Central memory CD8-positive, alpha-beta T cell (primary cell): ENCODE measurements at places on chromosomes 5 and 9.
A peak's percentile ranks its signal among the peaks of the same experiment; 100 is the strongest.

DNA sequence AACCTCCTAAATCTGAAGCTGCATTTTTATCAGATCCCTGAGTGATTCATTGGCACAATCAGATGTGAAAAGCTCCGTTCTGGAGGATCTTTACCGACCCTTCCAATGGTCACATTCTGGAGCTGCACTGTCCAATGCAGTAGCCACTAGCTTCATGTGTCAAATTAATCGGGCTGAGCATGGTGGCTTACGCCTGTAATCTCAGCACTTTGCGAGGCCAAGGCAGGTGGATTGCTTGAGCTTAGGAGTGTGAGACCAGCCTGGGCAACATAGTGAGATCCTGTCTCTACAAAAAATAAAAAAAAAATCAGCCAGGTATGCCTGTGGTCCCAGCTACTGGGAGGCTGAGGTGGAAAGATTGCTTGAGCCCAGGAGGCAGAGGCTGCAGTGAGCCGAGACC lies 3.7 kb downstream of the IL17B start:
- no peak for DNase-seq

GRCh38 chr9:117624106-117624505 lies 80.1 kb upstream of the TLR4 start:
- DNase-seq = no peak

- peak; percentile 38 for DNase-seq
Observed at GRCh38 chr5:172766287-172767108, 4.5 kb downstream of the DUSP1 start.

DNA sequence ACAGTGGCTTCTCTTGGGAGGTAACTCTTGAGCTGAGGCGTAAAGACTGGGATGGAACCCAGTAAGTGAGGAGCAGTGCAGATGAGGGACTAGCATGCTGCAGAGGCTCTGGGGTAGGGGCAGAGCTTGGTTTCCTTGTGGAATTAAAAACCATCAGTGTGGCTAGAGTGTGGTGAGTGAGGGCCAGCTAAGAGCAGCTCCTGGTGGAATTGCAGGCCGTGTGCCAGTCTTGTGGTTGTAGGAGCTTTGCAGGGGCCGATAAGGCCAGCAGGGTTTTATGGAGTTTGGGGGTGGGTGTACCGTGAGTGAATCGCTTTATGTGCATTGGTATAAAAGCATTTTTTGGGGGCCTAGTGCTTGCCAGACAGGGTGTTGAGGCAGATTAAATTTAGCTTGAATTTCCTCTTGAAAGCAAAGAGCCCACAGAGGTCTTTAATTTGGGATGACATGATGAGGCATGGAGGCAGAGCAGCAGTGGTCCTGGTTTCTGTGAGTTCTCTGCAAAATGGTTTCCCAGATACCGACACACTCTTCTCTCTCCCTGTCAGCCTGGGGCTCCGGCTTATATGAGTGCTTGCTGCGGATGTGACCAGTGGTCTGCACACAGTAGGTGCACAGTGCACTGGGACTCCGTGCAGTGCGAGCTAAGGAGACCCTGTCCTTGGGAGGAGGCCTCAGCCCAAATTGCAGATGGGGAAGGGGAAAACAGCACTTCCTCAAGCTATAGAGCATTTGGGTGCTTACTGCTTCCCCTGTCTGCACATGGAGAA lies 176.4 kb upstream of the PITX1 start:
- DNase-seq = no peak

- DNase-seq = no peak
Observed at GRCh38 chr5:151155775-151156506, 1.6 kb downstream of the ANXA6 start.

DNA sequence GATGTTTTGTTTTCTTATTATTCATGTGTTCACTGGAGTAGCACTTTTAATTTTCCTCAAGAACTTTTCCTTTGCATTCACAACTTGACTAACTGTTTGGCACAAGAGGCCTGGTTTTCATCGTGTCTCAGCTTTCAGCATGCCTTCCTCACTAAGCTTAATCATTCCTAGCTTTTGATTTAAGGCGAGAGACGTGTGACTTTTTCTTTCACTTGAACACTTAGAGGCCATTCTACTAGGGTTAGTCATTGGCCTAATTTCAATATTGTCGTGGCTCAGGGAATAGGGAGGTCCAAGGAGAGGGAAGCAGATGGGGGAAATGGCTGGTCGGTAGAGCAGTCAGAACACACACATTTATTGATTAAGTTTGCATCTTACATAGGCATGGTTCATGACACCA lies 94.0 kb downstream of the ZNF462 start:
- DNase-seq = no peak

DNA sequence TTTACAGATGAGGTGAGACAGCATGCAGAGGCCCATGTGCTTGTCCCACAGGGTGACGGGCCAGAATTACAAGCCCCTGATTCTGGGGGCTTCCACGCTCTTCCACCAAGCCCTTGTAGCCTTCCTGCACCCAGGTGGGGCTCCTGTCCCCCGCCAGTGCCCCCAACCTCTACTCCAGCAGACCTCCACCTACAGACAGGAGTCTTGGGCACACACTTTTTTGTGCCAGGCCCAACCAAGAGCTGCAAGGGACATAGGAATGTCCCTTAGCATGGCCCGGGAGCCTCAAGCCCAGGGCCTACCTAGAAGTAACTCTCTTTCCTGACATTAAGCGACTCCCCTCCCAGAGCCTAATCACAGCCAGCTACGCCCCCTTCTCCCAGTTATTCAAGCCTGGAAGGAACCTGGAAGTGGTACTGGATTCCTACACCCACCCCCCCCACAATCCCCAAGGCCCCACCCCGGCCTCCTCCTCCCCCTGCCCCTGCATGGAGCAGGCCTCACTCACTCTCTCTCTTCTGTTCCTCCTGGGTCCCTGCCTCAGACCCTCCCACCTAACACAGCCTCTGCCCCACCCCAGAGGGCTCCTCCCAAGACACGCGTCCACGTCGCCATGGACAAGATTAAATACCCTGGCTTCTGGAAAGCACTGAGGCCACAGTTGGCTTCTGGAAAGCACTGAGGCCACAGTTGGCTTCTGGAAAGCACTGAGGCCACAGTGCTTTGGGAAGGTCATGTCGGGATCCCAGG lies 30.5 kb downstream of the ADAMTS2 start:
- DNase-seq = no peak

DNA sequence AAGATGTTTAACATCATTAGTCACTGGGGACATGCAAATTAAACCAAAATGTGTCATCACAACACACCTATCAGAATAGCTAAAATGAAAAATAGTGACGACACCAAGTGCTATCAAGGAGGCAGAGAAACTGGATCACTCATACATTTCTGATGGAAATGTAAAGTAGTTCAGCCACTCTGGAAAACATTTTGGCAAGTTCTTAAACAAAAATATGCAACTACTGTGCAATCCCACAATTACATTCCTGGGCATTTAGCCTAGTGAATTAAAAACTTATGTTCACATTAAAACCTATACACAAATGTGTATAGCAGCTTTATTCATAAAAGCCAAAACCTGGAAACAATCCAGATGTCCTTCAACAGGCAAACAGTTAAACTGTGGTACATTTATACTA lies 53.1 kb downstream of the SVEP1 start:
- DNase-seq = no peak

DNA sequence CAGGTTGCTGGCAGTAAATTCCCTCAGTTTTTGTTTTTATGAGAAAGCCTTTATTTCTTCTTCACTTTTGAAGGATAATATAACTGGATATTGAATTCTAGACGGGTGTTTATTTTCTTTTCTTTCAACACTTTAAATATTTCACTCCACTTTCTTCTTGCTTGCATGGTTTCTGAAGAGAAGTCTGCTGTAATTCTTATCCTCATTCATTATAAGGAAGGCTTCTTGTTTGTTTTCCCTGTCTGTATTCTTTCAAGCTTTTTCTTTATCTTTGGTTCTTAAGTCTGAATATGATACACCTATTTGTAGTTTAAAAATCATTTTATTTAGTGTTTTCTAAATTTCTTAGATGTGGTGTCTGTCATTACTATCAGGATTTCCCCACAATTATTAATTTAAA lies 1054.3 kb downstream of the TLE1 start:
- no peak for DNase-seq
